Cerebellar cortex (tissue), 1 donor: ENCODE measurements at places on chromosomes 2 and 18.

GRCh38 chr18:44747157-44747556 is 66.5 kb downstream of the SETBP1 start:
- no peak for DNase-seq

DNA sequence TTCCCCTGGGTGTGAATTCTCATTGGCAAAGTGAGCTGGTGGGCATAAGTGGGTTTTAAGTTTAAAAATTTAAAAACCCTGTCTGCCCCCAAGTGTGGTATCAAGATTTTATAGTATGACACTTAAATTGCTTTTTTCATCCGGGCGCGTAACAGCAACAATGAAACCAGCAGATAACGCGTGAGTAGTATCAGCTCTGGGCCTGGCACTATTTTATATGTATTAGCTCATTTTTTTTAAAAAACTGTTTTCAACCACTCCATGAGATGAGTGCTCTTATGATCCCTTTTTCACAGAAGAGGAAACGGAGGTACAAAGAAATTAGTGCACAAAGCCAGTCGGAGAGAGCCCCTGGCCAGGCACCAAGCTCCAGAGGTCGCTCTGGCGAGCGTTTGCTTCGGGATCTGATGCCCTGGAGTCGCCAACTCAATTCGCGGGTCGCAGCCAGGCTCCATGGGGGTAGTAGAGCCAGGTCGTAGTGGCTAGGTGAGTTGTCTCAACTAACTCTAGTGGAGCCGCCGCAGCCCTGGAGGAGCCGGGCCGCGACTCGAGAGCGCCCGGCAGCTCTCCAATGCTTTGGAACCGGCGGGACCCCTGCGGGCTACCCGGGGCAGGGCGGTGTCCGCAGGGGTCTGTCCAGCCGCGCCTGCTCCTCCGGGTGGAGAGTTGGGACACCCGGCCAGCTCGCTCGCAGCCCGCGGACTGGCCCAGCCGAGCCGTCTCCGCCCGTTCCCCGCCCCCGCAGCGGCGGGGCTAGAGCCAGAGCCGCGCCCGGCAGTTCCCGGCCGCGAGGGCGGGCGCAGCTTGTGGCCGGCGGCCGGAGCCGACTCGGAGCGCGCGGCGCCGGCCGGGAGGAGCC is at the start of gene IL1R1:
TSS of gene IL1R1 (plus strand) at position 777 of the 859 bp plus-strand sequence. CDS start 14,979 bp downstream, outside the sequence.
- no peak for DNase-seq

DNA sequence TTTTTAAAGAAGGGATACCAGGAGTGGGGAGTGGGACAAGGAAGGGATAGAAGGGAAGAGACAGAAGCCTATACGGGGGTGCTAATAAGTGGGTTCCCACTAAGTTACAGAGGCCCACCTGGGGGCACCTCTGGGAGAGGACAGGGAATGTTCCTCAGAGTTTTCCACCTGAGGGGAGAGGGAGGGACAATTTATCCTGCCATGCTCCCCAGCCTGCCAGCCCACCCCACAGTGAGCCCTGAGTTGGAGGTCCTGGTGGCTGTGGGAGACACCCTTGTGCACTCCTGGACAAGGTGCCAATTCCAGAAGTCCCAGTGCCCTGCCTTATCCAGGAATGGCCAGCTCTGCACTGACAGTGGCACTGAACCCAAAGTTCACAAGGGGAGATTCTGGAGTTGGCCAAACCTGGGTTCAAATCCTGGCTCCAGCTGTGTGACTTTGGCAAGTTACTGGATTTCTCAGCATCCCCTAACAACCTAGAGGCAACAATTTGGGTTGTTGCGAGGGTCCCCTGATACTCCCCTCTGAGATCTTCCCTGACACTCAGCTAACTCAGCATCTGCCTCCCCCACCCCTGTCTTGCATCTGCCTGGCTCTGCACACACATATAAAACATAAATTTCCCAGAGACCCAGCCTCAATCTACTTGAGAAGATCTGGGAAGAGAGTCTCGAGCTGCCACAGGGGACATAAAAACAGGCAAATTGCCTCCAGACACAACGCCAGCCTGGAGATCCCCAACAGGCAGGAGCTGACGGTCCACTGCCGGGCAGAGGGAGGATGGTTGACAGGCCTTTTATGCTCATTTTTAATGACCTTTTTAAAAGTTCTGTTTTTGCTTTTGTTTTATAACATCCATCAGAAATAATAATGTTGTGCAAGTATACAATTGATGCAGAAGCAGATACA is 98.7 kb upstream of the ST3GAL5 start:
- DNase-seq = no peak

GRCh38 chr18:2423761-2424160 is 147.5 kb downstream of the METTL4 start:
- DNase-seq = no peak

DNA sequence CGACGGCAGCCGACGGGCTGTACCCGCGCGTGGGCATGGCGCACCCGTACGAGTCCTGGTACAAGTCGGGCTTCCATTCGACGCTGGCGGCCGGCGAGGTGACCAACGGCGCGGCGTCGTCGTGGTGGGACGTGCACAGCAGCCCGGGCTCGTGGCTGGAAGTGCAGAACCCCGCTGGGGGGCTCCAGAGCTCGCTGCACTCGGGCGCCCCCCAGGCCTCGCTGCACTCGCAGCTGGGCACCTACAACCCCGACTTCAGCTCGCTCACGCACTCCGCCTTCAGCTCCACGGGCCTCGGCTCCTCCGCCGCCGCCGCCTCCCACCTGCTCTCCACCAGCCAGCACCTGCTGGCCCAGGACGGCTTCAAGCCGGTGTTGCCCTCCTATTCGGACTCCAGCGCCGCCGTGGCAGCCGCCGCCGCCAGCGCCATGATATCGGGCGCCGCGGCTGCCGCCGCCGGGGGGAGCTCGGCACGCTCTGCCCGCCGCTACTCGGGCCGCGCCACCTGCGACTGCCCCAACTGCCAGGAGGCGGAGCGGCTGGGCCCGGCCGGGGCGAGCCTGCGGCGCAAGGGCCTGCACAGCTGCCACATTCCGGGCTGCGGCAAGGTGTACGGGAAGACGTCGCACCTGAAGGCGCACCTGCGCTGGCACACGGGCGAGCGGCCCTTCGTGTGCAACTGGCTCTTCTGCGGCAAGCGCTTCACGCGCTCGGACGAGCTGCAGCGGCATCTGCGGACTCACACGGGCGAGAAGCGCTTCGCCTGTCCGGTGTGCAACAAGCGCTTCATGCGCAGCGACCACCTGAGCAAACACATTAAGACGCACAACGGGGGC is 2.0 kb downstream of the SP9 start:
- DNase-seq = no peak

GRCh38 chr18:3461704-3462103 is 11.7 kb downstream of the TGIF1 start:
- DNase-seq = no peak

- DNase-seq = no peak
Measured at GRCh38 chr2:144146876-144147275, 373.0 kb downstream of the ZEB2 start.

- no peak for DNase-seq
Measured at GRCh38 chr2:23579674-23580073, 194.7 kb downstream of the KLHL29 start.

- peak; percentile 88 for DNase-seq
Measured at GRCh38 chr18:2716394-2717326, 61.1 kb downstream of the SMCHD1 start.

DNA sequence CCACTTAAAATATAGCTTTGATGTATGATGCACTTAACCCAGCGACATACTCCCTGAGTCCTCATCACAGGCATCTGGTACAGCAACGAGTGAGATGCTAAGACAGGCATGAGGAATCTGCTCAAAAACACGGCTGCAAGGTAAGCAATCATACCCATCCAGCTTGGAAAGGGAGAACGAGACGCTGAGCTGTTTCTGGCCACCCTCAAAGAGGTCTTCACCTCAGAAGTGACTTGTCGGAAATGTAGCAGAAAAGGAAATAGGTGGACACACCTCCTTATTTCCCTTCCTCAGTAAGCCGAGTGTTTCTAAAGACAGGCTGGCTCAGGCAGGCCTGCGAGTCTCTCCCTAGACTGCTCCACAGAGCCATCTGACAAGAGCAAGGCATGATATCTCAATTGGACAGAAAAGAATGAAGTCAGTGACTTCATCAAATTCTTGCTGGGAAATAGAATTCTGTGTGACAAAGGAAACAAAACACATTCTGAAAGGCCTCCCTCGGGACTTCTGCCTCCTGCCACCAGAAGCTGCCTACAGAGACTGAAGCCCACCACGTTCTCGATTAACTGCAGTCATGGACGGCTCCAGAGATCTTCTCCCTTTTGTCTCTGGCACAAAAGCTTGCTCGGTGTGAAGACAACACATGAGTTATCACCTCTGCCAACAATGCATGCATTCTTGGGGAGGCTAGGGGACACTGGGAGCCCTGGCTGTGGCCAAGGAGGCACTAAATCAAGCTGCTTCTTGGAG is 84.3 kb downstream of the UXS1 start:
- no peak for DNase-seq

DNA sequence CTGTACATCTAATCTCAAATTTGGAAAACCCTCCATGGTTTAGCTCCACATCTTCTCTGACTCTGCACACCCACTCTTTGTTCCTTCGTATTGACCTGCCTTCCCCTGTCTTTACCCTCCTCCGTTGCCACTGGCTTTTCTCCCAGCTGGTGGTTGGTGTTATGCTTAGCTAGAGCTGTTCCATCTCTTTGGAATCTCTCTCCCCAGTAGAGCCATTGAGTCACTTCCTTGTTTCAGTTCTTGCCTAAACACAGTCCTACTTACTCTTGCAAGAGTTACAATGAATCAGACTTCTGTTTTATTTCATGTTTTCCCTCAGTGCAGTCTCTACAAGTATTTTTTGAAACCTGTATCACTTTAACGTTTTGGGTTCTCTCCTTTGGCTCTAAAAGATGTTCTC is 263.9 kb downstream of the LTBP1 start:
- no peak for DNase-seq

GRCh38 chr2:62231541-62231940 is 35.6 kb downstream of the B3GNT2 start:
- DNase-seq = no peak

DNA sequence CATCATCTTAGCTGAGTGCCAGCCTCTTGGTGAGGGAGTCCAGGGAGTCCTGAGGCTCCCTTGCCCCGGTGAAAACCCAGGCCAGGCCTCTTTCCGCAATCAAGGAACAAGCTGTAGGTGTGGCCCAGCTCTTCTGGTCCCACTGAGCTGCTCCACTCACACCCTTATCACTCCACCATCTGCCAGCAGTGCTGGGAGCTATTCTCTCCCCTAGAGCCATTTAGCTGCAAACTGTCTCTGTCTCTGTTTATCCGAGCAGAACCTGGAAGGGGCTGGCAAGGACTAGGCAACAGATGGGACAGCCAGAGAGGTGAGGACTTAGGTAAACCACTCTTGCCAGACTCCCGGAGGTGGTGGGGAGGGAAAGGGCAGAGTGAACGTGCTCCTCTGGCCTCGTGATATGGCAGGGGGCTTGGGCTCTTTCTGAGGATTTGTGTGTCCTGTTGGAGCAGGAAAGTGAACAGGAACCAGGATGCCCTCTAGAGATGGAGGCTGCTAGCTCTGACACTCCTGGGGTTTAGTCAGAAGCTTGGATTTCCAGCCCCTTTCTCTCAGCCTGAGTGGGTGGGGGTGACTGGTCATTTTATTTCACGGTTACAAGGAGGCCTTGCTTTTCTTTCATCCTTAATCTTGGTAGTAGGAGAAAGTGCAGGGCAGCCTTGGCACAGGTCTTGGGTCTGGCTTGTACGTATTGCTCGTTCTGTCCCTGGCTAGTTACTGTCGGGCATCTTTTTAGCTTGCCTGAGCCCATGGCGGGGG is 19.6 kb downstream of the B3GNT2 start:
- DNase-seq = peak; percentile 95

- DNase-seq = no peak
Measured at GRCh38 chr2:27863146-27863545, 27.0 kb downstream of the RBKS start.

DNA sequence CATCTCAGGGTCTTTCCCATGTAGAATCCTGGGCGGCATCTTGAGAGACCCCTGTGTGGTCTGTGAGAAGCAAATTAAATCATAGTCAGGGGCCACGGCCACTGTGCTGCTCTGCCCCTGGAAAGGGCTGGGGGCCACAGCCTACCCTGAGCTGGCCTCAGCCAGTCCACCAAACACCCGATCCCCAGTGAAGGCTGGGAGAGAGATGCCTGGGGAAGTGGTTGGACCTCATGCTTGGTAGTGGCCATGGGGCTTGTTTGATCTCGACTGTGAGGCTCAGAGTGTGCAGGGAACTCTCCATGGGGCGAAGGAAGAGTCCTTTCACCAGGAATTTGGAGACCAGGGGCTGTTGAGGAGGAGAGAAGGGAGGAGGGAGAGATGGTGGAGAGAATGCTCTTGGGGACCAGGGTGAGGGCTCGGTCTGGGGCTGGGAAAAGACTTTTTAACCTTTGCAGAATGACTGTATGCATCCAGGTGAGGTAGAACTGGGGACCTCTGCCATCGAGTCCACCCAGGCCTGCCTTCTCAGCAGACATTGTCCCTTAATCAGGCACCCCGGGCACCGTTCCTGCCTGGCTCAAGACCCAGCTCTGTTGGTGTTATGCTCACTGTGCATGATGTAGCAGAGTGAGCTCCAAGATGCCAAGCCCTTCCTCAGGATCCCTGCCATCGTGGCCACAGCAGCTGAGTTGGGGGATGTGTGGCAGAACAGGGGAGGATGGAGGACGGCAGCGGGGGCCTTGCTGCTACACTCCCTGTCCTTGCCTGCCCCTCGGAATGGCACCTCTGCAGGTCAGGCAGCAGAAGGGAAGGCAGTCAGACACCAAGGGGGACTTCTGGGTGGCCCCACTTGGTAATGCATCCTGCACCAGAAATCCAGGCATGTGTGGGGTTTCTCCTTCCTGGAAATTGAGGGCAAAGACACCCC is 249.9 kb downstream of the DYSF start:
- no peak for DNase-seq

GRCh38 chr2:134975281-134976009 is 56.8 kb downstream of the CCNT2 start:
- no peak for DNase-seq

GRCh38 chr2:209091056-209091455 is 332.8 kb upstream of the MAP2 start:
- no peak for DNase-seq

GRCh38 chr2:27973592-27973991 is 83.1 kb downstream of the BABAM2 start:
- peak; percentile 7 for DNase-seq

DNA sequence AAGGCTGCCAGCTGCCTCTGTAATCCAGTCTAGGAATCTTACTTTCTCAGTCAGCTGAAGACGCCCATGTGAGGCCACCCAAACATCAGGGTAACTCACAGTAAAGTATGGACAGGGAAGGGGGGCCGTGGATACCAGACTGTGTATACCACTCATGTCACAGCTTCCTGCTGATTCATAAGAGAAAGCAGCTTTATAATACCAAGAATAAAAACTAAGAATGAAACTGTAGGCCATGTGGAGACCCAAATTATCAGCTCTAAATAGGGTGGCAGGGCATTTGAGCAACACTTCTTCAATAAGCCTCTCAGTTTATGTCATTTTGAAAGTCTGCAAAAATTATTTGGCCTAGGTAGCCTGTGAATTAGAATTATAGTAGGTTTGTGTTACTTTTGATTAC is 115.0 kb upstream of the CDCA7 start:
- DNase-seq = no peak

- DNase-seq = peak; percentile 8
Measured at GRCh38 chr18:77061946-77062517, 70.6 kb downstream of the MBP start.

- DNase-seq = peak; percentile 70
Measured at GRCh38 chr2:213932-214693, 49.7 kb downstream of the SH3YL1 start.

GRCh38 chr2:223601018-223601417 is 1.1 kb downstream of the SCG2 start:
- DNase-seq = peak; percentile 43

- DNase-seq = peak; percentile 67
Measured at GRCh38 chr18:35949903-35950627, 22.4 kb upstream of the RMP24 start.
